Tibial nerve (tissue), 4 donors: ENCODE measurements at places on chromosomes 7 and 10. TPM values are rescaled to one million over a fixed set of nuclear protein-coding genes. Genes with fewer than 3 reads are reported as not detected.

DNA sequence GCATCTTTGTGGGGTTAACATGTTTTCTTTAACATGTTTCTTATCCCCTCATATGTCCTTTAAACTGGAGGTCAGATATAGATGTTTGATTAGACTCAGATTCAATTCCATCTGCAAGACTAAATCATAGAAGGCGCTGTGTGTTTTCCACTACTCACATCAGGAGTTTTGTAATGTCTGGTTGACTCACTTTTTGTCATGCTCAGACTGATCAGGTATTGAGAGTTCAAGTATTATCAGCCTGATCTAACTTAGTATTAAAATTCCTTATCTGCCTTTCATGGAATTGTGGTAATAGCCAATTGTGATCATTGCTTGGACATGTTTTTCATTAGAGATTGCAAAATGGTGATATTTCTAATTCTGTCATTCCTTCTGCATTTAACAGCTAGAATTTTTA, 30.2 kb downstream of the ENTPD7 start:
- no peak for DNase-seq

DNA sequence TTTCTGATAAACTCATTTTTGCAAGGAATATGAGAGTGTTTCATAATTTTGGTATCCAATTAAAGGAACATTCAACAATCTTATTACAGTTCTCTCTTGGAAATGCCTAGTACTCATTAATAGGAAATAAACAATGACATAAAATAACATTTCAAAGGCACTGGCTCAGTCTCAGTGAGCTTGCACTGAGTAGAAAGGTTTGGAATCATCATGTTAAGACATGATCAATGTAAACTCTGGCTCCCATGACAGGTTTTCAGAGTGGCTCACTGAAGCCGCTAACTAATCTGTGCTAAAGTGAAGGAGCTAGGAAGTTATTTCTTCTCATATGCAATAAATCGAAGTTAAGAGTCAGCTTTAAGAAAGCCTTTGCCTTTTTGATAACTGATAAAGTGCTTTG, 203.3 kb upstream of the HGF start:
- DNase-seq = no peak

The MOSPD3 gene
- total RNA-seq = 9.4 TPM

DNA sequence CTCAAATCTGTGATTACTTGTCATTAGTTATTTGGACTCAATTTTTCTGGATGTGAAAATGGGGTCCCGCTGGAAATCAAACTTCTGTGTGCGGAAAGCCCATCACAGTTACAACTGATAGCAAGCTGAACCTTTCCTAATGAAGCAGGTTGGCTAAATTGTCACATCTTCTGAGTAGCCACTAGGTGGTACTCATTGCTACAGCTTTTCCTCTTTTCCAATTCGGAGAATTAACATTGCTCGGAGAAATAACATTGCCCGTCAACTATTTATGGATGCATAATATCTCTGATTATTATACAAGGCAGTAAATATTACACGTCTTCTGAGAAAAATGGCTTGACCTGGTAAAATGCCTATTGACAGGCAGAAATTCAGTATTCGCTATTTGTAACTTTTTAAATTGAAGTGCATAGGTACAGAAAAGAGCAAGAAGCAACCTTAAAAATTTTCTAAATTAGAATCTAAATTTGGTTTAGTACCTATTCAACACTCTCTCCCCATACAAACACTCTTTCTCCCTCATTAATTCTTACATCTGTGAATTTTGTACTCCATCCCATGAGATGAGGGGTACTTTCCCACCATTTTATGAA, 17.3 kb upstream of the BLOC1S2 start:
- no peak for DNase-seq

The NEUROG3 gene
- not detected for total RNA-seq

The ASIC3 gene
- total RNA-seq = 2.5 TPM

- no peak for DNase-seq
Measured at GRCh38 chr10:93075369-93076221, 1.9 kb downstream of the CYP26A1 start.

- DNase-seq = no peak
Measured at GRCh38 chr10:10844251-10844650, 173.4 kb upstream of the CELF2 start.
